ENCODE measurements at places on chromosomes 4 and X.

- DNase-seq: no peak
These were observed 1053.0 kb upstream of the IGFBP7 start for GRCh38 chr4:58163156-58163555.

- DNase-seq: no peak
These were observed 10.6 kb upstream of the CCNG2 start for GRCh38 chr4:77146186-77147078.

- no peak for DNase-seq
These were observed 50.0 kb downstream of the C4orf46 start for GRCh38 chr4:158621729-158622128.

- DNase-seq: no peak
These were observed 1989.0 kb downstream of the C4orf33 start for GRCh38 chr4:131084997-131085396.

DNA sequence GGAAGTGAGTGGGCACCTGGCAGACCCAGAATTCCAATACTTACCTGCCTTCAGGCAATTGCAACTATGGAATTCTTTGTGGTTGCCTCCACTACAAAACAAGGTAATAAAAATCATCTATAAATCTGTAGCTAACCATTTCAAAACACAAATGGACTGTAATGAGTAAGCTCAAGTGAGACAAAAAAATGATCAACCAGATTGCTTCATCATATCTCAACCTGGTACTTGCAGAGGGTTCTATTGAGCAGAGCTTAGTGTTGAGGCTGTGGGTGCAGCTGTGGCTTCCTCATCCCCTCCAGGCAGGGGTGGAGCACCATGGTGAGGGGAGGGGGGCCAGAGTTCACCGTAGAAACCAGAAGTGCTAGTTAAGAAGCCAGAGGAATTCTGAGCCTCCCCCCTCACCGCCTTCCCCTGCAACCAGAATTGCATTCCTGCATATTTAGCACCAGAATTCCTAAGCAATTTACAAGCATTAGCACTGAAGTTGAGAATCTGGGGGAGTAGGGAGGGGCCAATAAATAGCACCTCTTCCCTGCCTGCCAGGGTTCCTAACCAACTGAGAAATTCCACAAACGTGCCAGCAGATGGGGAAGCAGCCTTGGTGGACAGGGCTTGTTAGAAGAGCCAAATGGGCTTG lies 11.5 kb downstream of the CTAG1A start:
- DNase-seq: no peak

GRCh38 chrX:25241461-25241860 lies 225.7 kb upstream of the ARX start:
- DNase-seq: no peak

- no peak for DNase-seq
These were observed 23.7 kb upstream of the NUDT6 start for GRCh38 chr4:122946142-122946541.

DNA sequence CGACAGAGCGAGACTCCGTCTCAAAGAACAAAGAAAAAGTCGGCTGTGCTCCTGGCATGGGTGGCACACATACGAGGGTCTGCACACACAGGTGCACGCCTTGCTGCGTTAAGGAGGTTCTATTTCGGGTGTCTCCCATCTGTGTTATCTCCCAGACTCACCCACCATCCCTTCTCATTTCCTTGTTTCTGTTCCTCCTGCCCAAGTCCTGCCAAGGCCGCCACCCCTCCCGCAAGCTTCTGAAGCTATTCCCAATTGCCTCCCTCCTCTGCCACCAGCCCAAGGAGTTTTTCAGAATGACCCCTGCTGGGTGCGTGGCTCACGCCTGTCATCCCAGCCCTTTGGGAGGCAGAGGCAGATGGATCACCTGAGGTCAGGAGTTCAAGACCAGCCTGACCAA lies 6.0 kb upstream of the IL3RA start:
- DNase-seq: no peak

DNA sequence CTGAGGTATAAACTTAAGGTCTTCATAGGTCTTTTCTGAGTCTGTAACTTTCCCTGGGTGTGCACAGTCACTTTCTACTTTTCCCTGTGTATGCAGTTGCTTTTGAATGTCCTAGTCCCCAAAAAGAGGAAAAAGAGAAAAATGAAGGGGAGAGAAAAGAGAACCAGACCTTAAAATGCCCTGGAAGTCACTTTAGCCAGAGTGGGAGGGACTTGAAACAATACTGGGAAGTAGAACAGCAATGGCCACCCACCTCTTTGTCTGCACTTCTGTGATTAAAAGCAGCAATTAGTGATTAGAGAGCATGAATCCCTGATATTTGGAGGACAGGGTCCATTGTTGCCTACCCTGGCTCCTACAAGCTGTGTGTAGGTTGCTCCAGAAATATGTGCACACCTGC lies 36.1 kb downstream of the ZCCHC13 start:
- DNase-seq: no peak

DNA sequence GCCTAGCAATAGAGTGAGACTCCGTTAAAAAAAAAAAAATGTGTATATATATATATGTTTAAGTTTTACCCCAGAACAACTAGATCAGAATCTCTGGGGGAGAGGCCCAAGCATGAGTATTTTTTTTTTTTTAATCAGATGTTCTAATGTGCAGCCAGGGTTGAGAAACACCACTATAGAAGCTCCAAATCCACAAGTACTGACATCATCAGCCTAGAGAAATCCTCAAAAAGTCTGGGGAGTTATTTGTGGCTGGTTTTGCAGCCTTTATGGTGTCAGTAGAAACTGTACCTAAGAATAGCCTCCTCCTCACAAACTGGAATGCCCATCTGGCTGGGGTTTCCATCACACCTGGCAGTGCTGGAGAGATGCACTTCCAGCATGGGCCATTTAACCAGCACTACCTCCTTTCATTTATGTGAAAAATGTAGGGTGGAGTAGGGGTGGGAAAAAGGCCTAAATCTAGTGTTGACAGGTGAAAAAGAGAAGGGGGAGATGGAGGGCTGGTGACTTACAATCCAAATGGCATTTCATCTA lies 93.5 kb downstream of the CBLL2 start:
- no peak for DNase-seq

- no peak for DNase-seq
These were observed 114.4 kb downstream of the MSN start for GRCh38 chrX:65781845-65782244.

- no peak for DNase-seq
These were observed 81.4 kb downstream of the SH3RF1 start for GRCh38 chr4:169189372-169189771.

DNA sequence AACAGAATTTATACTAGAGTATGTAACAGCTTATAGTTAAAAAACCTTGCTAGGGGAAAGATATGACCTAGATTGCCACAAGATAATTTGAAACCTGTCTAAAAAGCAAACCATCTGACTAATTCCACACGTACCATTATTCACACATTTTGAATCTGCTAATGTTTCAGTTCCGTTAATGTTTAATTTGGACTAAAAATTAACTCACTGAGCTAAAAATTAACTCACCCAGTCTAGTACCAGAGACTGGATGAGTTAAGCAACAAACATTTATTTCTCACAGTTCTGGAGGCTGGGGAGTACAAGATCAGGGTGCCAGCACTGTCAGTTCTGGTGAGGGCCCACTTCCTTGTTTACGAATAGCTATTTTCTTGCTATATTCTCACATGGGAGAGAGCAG lies 231.5 kb upstream of the DIAPH2 start:
- no peak for DNase-seq

DNA sequence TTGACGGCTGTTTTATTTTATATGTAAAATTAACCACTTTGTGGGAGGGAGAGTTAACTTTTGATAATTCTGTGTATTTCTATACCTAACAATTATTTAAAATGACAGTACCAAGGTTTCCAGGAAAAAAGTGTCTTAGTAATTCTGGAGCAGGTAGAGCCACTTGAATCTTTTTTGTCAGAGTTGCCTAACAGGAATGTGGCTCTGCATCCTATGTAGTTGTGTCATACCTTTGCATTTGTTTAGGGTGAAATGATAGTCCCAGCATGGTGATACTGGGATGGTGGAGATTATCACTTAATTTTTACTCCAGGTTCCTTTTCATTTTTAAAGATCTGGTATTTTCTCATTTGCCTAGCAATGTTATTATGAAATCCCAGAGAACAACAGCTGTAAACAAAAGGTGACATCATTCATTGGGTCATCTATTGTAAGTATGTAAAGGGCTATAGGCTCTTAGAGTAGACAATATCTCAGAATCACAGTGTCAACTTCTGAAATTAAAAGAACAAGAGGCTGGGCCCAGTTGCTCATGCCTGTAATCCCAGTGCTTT lies 9.6 kb downstream of the SGMS2 start:
- no peak for DNase-seq

- DNase-seq: no peak
These were observed 173.8 kb downstream of the AR start for GRCh38 chrX:67717571-67717970.

DNA sequence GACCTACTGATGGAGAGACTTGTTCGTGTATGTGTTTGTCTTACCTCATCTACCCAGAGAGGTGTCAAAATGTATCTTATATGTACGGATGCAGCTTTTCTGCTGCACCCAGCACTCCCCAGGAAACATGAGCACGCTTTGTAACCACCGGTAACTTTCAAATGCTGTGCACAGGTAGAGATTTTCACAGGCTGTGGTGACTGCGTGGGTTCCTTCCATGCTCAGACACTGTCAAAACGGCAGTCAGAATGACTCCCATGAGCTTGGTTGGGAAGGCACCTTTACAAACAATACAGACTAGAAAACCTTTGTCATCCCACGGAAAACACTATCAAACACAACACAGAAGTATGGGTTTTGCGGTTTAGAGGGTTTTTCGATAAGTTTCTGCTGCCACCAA lies 28.2 kb downstream of the F11 start:
- DNase-seq: no peak

DNA sequence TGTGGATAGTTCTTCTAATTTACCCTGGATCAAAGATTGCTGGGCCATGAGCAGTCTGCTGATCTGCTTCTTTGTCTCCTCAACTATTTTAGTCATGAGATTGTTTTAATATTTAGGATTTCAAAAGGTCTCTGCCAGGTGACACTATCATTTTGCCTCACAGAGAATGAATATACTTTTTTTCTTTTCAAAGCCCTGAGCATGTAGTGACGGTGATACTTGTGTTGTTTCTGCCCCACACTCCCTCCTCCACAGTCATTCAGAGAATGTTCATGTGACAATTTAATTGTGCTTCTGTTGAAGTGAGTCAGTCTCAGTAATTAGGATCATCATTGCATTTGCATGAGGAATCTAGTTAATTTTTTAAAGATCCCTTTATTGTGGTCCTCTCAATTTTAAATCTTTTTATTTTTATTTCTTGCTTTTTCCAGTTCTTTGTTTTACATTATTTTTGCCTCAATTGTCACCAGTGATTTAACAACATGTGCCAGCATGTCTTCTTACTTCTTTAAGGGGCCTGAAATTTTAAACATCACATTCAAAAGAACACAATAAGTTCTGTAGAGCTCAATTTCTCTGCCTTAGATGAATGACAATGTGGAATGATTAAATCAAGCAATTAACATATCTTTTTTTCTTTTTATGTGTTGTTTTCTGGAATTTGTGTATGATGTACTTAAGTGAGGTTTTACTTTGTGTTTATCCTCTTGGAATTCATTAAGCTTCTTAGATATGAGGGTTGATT lies 12.3 kb downstream of the MMRN1 start:
- DNase-seq: no peak

DNA sequence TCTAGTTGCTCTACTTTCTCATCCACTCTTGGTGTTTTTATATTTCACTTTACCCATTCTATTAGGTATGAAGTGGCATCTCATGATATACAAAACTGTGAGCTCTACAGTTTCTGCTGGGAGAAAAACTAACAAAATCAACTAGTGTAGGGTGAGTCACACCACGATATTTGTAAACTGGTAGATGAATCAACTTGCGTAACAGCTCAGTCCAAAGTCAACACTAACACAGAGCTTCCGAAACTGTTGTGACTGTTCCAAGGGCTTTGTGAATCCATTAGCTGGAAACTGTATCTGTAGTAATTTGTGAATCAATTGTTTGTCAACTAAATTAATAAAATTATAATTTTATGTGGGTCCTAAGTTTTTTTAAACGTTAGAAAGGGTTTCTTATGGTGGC lies 119.8 kb upstream of the TSPAN5 start:
- no peak for DNase-seq

- no peak for DNase-seq
These were observed 318.4 kb downstream of the DHX15 start for GRCh38 chr4:24265989-24266388.

GRCh38 chr4:150578745-150579501 lies 3.0 kb upstream of the MAB21L2 start:
- no peak for DNase-seq

GRCh38 chr4:107989537-107990386 lies at the start of gene HADH:
HADH (plus strand) TSS chr4:107989889; CDS start chr4:107989933, 44 bp downstream.
- DNase-seq: peak; percentile 89

- DNase-seq: no peak
These were observed 137.5 kb downstream of the PALLD start for GRCh38 chr4:168634276-168634802.

DNA sequence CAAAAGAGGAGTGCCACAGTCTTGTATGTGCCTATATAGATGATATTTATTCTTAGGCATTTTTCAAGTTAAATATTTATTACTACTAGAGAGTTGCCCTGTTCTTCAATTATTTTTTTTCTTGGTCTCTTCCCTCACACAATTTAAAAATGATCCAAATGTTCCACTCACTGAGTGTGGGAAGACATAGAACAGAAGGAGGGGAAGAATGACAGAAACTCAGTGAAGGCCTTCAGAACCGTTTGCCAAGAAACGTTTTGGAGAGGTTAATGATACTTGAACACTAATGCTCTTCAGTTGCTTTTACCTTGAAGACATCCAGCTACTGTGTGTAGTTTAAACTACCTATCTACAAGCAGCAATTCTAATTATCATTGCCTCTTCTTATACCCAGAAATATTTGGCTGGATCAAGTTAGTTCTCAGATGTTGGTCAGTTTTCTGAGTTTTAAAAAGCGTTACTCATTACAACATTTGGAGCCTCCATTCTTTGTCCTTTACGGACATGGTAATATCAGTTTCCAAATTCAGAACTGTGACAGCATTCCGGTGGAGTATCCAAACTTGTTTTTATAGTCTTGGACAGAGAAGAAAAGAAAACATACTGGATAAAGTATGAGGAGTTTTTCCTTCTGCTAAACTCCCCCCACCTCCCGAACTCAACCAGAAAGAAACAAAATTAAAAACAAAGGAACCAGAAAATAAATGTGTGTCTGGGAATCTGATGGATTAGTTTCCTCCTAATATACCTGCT lies 389.7 kb downstream of the SPRY1 start:
- no peak for DNase-seq

DNA sequence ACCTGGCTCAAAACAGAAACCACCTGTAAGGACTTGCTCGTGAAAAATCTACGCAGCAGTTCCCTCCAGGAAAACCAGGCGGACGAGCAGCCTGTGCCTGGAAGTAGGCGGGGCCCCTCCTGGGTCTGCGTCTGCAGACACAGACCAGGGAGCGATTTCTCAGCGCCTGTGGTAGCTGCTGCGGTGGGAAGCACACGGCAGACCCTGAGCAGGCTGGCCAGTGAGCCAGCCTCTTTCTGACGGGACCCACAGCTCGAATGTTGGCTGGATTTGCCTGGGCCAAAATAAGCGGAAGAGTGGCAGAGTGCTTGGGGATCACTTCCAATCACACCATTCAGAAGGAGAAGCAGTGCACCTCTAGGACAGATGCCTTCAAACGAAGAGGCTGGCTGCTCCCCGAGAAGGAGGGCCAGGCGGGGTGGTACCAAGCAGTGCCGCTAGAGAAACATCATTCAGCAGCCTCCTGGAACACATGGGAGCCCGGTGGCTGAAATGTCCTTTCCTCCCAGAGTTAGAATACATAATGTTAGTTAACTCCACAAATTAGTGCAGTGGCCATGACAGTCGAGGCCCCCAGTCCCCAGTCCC lies 85.9 kb downstream of the GATB start:
- no peak for DNase-seq
